Activated gamma-delta T cell (primary cell): ENCODE measurements at places on chromosomes 2 and 18.

DNA sequence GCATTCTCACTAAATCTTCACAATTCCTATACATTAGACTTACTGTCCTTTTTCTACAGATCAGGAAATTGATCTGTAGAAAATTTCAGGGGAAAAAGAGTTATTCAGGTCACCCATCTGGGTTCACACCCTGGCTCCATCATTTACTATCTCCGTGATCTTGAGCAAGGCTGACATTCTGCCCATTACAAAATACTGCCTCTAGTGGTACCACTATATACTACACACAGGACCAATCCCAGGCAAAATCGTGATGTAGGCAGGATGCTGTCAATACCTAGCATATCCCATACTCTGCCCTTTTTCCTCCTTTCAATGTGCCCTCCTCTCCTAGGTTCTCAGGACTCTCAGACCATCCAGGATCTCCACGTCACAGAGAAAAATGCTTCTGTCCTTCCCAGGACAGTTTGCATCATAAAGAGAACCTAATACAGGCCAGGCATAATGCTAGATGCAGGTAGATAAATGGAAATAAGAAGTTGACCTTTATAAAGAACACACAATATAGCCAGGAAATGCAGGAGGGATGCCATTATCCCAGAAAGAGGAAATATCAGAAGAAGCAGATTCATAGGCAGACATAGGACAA lies 101.9 kb downstream of the CDH20 start:
- DNase-seq: no peak

- no peak for DNase-seq
Observed at GRCh38 chr2:136025057-136025973, 39.9 kb upstream of the DARS1 start.

DNA sequence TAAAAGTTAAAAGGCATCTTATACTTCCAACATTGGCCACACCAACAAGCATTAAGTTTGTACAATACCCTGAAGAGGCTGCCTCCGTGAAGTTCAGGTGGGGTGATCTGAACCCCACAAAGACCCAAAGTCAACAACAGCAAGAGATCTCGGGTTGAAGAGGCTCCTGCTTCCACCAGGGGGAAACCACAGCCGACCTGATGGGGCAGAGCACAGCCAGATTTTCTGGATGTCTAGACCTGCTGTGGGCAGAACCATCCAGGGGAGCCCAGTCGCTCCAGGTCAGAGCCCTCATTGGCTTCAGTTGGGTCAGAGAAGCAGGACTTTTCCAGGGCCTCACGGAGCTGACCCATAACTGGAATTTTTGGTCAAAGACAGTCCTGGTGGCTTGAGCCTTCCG lies 66.5 kb upstream of the ACKR3 start:
- no peak for DNase-seq

GRCh38 chr2:235859651-235860050 lies 308.5 kb downstream of the GBX2 start:
- DNase-seq: no peak

DNA sequence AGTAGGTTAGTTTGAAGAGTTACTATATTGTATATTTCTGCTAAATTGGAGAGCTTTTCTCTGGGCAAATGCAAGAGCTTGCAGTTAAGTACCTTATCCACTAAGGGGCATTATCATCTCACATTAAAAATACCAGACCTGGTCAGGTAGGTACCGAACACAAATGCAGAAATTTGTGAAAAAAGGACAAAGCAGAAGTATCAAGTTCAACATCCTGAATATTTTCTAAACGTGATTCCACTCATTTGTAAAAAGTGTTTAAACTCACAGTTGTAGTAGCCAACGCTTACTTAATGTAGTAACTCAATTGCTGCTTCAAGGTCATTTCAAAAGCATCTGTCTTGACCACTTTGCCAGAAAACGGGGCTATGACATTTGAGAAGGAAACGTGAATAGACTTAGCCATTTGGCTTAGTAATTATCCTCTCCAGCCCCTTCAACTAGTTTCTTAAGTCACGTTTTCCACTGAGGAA lies 52.1 kb downstream of the CYRIA start:
- no peak for DNase-seq

DNA sequence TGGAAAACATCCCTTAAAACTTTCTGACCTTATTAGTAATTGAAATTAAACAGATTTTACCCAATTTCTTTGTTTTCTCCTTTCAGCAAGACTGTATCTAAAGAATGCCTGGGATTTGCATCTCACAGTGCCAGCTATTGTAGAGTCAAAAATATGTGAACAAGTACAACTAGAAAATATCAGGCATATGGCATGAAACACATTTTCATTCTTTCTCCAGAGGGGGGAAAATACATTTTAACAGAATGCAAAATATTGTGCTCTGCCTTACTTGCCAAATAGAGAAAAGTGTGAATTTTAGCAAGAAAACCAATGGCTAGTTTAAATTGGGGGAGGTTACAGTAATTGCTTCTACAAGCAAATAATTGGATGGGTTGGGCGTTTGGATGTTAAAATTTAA lies 366.6 kb upstream of the FIGN start:
- no peak for DNase-seq
